ENCODE measurements at places on chromosomes 4 and X.

DNA sequence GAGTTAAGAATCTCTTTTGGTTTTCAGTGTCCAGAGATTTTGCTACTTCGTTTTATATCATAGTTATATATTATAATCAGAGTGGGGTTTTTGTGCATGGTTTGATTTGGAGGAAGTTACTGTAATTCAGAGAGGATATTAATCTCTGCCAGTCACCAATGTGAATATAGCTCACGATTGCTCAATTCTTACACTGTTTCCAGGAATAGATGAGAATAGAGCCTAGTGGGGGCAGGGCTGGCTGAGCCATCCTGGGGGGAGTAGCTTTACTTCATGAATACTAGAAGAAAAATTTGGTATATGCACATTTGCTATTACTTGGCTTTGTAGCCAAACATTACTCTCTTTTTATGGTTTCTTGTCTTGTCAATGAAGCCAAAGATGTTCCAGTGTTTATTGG is 60.9 kb upstream of the TRPC3 start:
- no peak for DNase-seq

- DNase-seq: no peak
Observed at GRCh38 chrX:150768132-150768485, 74.9 kb downstream of the MTMR1 start.

GRCh38 chr4:73620115-73620792 is at the start of gene RASSF6:
TSS of gene RASSF6 (minus strand) at chr4:73620436. CDS start at chr4:73611795, 8,641 bp downstream.
- DNase-seq: no peak

GRCh38 chrX:39296472-39296871 is 495.2 kb downstream of the MID1IP1 start:
- no peak for DNase-seq

- DNase-seq: no peak
Observed at GRCh38 chrX:101057093-101057714, 5.3 kb upstream of the TRMT2B start.

- DNase-seq: no peak
Observed at GRCh38 chr4:66071911-66072310, 401.6 kb upstream of the EPHA5 start.

DNA sequence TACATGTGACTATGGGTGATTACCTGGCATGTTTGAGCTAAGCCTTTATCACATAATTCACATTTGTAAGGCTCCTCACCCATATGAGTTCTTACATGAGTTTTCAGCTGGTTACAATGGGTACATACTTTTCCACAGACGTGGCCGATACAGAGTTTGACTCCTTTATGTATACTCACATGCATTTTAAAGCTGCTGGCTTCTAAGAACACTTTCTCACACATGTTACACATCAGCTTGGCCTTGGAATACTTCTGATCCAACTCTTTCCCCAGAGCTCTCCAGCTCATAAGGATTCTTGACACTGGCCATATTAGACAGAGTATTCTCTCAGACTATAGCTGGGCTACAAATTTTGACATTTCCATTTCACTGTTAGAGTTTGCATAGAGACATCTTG is 66.3 kb downstream of the TAB3 start:
- DNase-seq: no peak

GRCh38 chrX:129230850-129231512 is 292.3 kb downstream of the SMARCA1 start:
- DNase-seq: no peak

GRCh38 chrX:47568656-47569295 is 7.8 kb downstream of the ARAF start:
- no peak for DNase-seq

- no peak for DNase-seq
Observed at GRCh38 chr4:176191974-176192373, 3.4 kb downstream of the SPATA4 start.

GRCh38 chrX:55754861-55755294 is 37.3 kb downstream of the RRAGB start:
- DNase-seq: no peak

DNA sequence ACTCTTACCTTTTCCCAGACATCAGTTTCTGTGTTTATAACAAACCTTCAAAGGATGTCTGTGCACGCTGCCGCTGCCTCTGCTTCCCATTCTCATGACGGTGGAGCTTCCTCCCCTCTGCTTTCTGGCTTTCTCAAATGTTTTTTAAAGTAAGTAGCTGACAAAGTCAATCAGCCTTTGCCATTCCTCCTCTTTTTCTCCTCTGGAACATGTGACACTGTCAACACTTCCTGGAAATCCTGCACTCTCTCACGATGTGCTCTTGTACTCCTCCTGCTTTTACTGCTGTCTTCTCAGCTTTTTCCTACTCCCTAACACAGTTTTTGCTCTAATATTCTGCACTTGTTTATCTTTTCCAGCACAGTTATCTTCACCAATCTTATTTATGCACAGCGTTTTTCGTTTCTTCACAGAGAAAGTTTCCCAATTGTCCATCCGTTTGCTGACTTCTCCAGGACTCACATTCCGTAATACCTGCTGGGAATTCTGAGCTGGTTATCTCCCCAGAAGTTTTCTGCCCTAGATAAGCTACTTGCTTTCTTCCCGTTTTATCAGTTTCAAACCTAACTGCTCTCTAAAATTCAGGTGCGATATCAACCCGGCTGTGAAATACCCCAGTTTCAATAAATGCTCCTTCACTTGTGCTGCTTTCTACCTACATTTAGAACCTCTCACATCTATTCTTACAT is 465.6 kb upstream of the AGA start:
- no peak for DNase-seq

GRCh38 chr4:88159229-88159725 is 838 bp upstream of the ABCG2 start:
- no peak for DNase-seq

DNA sequence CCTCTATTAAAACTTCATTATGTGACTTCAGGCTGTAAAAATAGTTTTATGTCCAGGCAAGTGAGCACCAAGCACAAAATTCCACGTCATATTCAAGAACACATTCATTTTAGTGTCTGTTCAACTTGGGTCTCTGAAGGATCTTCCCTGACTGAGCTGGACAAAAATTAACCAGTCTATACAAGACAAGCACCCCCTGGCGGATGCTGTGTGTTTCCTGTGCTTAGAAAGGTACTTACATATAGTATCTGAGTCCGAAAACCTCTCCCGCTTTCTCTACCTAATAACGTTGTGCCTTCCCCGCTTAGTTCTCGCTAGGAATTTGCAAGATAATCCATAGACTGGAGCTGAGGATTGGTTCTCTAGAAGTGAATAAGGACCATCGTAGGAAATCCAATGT is 2214.5 kb upstream of the TENM3 start:
- no peak for DNase-seq

- DNase-seq: no peak
Observed at GRCh38 chr4:14539246-14539645, 463.0 kb upstream of the CPEB2 start.

GRCh38 chrX:111634823-111635729 is 45.9 kb upstream of the ALG13 start:
- DNase-seq: no peak

DNA sequence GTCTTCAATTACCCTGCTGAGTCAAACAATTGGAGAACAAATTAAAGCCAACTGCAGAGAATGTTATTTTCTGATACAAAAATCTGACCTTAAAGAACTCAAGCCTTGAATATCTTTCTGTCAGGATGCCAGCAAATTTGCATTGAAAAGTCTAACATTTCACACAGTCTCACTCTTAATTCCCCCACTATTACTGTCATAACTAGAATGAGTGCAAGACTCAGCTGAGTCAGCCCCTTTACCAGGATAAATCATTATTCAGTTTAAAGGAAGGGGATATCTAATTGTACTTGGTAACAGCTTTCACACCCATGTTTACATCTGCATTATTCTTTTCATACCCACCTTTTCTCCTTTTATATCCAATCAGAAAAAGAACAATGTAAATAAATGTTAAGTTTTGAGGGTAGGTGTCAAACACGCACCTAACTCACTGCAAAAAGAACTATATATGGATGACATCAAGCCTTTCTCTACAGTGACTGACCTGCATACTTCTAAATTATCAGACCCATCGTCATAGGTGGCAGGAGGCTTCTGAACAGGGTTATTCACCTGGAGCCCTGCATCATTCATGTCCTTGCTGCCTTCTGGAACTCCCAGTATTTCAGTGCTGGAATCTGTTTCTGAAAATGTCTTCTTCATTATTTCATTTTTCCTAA is 117.4 kb downstream of the TMA16 start:
- DNase-seq: no peak

GRCh38 chr4:153788413-153789276 is at the start of gene SFRP2:
TSS of gene SFRP2 (minus strand) at chr4:153789083. CDS start at chr4:153788835, 248 bp downstream.
- DNase-seq: no peak

- DNase-seq: no peak
Observed at GRCh38 chrX:105543283-105543682, 279.1 kb upstream of the NRK start.

GRCh38 chrX:109974906-109975655 is 27.8 kb upstream of the TMEM164 start:
- DNase-seq: no peak

GRCh38 chrX:150602296-150602695 is 33.9 kb downstream of the MTM1 start:
- DNase-seq: no peak

DNA sequence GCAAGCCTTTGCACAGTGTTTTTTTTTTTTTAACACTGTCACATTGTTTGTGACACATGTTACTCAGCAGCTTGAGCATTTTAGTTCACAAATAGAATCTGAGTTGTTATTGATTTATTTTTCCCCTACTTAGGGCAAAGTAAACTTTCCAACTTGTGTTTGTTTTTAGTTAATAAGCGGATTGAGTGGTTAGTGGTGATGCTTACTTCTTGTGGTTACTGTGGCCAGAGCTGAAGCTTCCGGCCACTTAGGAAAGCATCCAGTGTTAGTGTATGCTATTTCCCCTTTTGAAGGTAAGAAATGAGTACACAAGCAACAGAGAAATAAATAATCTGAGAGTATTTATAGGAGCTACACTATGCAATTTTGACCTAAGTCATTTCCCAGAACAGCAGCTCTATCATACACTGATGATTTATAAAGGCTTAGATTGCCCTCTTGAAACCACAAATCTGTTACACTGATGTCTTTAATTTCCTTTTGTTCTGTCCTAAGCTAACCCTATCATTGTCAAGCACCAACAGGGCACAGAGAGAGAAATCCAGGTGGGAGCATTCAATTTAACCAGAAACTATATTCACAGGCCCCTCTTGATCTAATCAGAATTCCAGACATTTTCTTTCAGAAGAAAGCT is 2464.6 kb downstream of the PCDH7 start:
- DNase-seq: no peak

DNA sequence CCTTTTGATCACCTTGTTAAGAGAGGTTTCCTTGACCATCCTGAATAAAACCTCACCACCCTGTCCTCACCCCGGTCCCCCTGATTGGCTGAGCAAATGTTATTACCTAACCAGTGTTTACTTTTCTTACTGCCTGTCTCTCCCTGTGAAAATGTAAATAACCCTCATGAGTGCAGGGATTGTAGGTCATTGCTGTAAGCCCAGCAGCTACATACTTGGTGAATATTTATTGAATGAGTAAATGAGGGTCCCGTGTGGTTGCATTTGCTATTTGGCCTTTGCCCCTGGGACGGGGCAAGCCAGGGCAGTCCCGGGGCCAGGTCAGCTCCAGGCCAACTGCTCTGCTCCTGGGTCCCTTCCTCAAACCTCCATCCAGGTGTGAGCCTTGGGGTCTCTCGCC is 55.5 kb upstream of the CLCN4 start:
- no peak for DNase-seq

- DNase-seq: no peak
Observed at GRCh38 chr4:184331268-184331995, 113.8 kb upstream of the ENPP6 start.

GRCh38 chrX:9746148-9746888 is 19.3 kb downstream of the GPR143 start:
- no peak for DNase-seq

DNA sequence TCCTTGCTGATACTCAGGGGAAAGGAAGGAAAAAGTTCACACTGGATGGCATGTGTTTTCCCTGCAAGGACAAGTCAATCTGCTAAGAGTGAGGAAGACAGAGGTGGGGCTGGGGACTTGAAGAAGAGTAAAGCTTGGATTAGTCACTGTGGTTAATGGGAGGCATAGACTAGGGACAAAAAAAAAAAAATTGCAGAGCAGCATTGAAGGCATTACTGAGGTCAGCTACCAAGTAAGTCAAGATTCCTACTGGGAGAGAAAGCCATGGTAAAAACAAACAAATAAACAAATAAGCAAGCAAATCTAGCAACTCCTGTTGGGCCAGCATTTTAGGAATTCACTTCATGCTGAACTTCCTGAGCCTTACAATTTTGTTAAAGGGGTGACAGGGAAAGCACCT is 58.2 kb upstream of the GPC4 start:
- no peak for DNase-seq

DNA sequence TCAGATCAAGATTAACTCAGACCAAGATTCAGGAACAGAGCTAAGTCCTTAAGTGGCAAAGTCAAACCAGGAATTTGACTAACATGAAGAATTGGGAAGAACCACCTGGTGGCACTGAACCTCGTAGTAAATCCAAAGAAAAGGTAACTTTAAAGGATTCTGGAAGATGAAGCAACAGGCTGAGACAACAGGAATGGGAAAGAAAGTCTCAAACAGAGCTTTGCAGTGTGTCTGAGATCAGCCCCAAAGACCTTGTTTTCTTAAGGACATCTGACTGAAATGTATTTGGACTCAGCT is 126.1 kb downstream of the ASB9 start:
- DNase-seq: no peak

DNA sequence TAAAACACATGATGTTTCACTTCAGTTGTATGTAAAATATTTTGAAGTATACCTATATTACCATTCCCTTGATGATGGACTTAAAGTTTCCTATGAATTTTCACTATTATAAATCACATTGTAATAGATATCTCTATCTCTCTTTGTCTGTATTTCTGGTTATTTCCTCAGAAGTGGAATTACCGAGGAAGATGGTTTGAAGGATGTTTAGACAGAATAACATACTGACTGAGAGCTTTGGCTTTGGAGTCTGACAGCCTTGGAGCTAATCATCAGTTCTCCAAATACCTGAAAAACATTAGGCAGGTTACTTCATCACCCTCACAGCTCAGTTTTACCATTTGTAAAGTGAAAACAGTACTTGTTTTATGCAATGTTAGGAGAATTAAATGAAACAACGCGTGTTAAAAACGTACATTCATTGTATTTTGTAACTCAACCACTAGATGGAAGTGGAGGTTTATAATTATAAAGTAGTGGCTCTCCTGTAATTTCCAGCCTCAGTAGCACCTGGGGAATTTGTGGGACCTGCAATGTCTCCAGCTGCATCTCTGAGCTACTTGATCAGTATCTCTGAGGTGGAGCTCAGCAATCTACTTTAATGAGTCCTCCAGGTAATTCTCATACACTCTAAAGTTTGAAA is 14.3 kb downstream of the JCHAIN start:
- no peak for DNase-seq

GRCh38 chr4:15410750-15411149 is 17.1 kb upstream of the C1QTNF7 start:
- DNase-seq: no peak

DNA sequence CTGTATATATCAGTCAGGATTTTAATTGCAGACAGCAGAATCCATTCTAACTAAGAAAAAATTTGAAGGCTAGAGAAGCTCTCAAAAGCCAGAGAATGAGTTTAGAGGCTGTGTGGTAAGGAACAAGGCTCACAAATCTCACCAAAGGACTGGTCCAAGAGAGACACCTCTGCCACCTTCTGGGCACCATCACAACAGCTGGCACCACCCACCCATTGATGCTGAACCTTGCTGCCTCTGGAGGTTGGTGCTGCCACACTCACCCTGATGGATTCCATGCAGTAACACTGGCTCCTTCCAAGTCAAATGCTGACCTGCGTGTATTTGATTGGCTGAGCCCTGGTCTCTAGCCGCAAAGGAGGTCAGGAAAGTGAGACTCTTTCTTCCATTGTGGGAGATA is 100.8 kb downstream of the BEND2 start:
- no peak for DNase-seq
